Bladder microvascular endothelial cell (primary cell): ENCODE measurements at places on chromosomes 16 and 17. TPM values are rescaled to one million over a fixed set of nuclear protein-coding genes. Genes with fewer than 3 reads are reported as not detected.

The E4F1 gene
- total RNA-seq = 28.0 and 35.9 TPM in 2 replicates

The CD68 gene
- 0.65 and 1.1 TPM in 2 replicates for total RNA-seq

The CDRT4 gene
- 1.8 and 4.9 TPM in 2 replicates for total RNA-seq

The PGAP3 gene
- 2.8 and 8.2 TPM in 2 replicates for total RNA-seq

The LIMD2 gene
- total RNA-seq = 16.8 and 47.2 TPM in 2 replicates

The PTX4 gene
- 0.13 and 0.16 TPM in 2 replicates for total RNA-seq

The TNFRSF17 gene
- not detected in 2 replicates for total RNA-seq

The MEIOC gene
- under 0.01 TPM in 1 of 2 replicates, not detected in the other for total RNA-seq
